ENCODE measurements at places on chromosomes 7 and 10.
A peak's percentile ranks its signal among the peaks of the same experiment; 100 is the strongest.

GRCh38 chr7:105009667-105010503 is 4.1 kb upstream of the KMT2E start:
- DNase-seq: no peak

DNA sequence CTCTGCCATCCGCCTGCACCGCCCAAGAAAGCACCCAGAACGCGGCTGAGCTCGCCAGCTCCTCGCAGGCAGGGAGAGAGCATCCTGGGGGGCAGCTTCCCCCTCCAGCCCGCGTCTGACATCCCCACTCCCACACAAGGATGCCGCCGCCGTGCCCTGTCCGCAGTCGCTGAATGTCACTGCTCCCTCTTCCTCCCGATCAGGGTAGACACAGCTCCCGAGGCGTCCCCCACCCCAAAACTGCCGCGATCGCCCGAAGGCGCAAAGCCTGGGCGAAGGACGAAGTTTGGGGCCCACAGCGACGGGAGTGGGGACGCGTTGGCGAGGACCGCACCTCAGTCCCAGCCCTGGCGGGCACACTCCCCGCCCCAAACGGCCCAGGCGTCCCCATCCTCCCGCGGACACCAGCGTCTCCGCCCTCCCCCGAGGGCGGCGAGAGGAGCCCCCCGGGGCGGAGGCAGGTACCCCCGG is 1.5 kb upstream of the KAT6B start:
- DNase-seq: peak; percentile 89

DNA sequence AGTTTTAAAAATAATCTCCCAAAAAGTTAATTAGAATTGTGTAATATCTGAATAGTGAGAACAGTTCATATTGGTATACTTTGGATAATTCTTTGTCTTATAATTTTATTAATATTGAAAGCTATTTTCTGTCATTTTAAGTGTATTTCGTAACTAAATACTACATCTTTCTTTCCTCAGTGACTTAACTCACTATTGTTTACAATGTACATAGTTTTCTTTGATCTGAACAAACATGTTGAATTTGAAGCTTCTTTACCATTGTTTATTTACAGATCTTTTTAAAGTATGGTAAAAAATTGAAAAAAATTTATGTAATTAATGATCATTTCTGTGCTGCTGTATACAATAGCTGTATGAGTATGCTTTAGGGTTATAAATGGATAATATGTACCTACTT is 5.1 kb downstream of the PDCD4 start:
- no peak for DNase-seq

DNA sequence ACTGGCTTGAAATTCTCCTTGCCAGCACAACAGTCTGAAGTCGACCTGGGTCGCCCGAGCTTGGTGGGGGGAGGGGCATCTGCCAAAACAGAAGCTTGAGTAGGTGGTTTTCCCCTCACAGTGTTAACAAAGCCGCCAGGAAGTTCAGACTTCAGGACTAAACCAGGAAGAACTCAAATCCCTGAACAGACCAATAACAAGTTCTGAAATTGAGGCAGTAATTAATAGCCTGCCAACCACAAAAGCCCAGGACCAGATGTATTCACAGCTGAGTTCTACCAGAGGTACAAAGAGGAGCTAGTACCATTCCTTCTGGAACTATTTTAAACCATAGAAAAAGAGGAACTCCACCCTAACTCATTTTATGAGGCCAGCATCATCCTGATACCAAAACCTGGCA is 45.3 kb downstream of the LRRC72 start:
- no peak for DNase-seq

DNA sequence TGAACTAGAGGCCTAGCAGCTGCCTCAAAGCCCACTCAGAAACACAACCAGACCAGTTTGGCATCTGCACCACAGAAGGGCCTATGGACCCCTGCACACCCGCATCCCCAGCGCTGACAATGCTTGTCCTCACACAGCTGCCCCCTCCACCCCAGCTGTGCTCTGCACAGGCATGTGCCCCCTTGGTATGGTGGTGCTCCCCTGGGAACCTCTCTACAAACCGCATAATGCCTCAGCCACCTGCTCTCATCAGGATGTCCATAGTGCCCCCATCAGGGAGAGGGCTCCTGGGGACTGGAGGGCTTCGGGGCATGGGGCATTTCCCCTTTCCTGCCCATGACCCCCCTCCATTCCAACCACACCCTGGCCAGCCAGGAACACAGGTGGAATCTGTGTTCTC is 347.5 kb downstream of the GRID1 start:
- DNase-seq: no peak

GRCh38 chr7:82527851-82528250 is 84.3 kb upstream of the CACNA2D1 start:
- DNase-seq: no peak

- DNase-seq: no peak
Observed at GRCh38 chr7:13414181-13414580, 575.3 kb downstream of the ETV1 start.

- DNase-seq: peak; percentile 87
Observed at GRCh38 chr7:150378115-150378852, 846 bp upstream of the ZNF775 start.

DNA sequence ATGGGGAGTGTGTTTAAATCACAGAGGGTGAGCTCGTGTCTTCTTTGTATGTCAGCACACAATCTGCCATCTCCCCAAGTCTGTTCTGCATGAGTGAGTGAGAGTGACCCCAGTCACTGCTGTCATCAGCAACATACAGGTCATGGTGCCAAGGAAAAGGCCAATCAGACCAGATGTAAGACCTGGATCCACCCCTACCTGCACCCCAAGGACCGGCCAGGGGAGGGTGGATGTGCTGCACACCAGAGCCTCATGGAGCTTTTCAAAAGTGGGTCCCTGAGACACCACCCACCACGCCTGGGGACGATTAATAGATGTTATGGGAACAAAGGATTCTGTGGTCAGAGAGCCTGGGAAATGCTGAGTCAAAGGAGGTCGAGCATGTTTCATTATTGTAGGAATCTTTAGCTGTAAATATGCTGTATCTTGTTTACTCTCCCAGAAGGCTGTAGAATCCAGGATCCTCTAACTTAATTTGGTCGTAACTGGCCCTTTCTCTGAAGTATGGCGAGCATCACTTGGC is 420.5 kb downstream of the RPS24 start:
- DNase-seq: no peak

DNA sequence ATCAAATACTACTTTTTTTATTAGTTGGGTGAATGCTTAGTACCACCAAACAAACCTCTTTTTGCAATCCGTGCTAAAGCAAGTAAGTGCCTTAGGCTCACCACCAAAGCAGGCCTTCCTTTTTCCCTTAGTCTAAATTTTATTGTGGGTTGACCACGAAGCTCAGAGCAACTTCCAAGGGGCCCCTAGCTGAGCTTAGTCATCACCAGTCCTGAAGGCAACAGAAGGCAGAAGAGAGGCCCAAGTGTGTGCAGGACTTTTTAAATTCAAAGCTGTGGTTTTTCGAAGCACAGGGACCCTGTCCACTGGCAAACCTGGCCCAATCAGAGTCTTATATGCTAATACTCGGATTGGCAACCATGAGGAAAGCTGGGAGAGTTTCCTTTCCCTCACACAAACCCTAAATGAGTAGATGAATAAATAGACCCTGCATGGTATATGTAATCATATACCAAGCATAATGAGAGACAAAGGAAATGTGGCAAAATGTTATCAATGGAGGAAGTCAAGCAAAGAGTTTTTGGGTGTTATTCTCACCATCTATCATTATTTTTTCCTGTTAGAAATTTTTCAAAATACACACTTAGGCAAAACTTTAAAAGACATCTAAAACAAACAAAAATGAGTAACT is 453.2 kb upstream of the GALNT17 start:
- DNase-seq: no peak

GRCh38 chr10:3779158-3779741 is 5.8 kb downstream of the KLF6 start:
- no peak for DNase-seq

GRCh38 chr7:43729924-43730248 is 563 bp upstream of the COA1 start:
- no peak for DNase-seq

DNA sequence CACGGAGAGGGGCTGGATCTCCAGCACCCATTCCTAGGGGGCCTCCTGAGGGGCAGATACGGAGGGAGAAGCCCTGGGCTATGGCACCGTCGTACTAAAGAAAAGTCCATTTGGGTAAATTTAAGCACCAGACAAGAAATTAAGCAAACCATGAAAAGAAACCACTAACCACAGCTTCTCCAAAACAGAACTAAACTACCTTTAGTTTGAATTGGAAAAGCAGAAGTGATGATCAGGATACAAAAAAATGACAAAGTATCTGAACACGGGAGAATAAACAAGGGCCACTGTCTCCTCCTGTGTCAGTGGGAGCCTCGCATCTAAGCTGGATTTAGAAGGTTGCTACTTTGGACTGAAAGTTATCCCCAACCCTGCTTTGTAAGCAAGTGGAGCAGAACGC is 69.1 kb downstream of the DIP2C start:
- DNase-seq: no peak

GRCh38 chr10:118781541-118781940 is 26.8 kb upstream of the CACUL1 start:
- DNase-seq: no peak

DNA sequence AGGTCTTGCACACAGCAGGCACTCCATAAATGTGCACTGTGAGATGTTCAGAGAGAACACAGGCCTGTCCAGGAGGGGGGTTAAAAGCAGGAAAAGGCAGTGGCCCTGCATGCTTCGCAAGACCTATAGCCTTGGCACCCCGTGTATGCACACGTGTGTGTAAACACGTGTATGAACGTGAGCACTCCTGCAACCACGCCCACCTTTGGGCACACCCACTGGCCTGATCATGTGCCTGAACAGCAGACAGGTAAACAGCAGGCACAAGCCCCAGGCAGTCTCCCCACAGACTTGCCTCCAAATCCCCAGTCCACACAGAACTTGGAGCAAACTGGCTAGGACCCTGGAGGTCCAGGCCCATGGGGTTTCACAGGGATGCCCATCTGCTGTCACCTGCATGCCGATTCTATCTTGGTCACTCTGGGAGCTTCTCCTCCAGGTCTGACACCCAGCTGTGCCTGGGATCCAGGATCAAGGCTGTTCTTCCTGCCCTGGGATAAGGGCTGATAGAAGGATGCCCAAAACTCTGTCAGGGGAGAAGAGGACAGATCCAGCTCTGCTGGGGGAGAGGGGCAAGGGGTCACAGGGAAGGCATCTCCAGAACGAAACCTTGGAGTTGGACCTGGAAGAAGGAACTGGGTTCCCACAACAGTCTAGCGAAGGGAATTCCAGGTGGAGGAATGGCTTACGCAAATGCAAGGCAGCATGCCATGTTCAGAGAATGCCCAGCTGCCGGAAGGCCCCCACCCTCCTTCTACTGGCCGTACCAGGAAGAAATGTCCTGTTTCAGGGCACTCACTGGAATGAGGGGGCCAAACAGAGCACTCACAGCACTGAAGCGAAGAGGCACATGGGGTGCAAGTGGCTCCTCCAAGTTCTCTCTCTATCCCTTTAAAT is 14.3 kb upstream of the ZMIZ1 start:
- DNase-seq: no peak

DNA sequence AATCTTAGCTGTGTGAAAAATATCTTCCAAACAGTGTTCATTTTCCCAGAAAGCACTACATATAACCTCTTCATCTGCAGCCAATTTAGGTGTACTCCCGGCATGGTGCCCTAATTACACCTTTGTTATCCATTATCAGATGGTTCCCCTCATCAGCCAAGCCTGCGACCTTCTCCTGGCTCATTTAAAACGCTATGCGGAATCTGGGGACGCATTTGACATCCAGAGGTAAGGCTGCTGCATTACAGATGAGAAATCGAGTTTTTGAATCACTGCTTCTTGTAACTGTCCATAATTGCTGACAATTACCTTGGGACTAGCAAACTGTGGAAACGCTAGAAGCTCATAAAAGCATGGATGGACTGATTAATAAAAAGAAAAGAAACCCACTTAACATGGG is 109.5 kb downstream of the PARP12 start:
- DNase-seq: no peak

Measured in kidney (tissue), 22 donors.